Jurkat, Clone E6-1 (cell line): ENCODE measurements at places on chromosomes 5 and 9.

GRCh38 chr9:34501889-34502425 lies 20.8 kb downstream of the ENHO start:
- DNase-seq = no peak

- DNase-seq = no peak
Observed at GRCh38 chr5:1098986-1099597, 12.8 kb downstream of the SLC12A7 start.

DNA sequence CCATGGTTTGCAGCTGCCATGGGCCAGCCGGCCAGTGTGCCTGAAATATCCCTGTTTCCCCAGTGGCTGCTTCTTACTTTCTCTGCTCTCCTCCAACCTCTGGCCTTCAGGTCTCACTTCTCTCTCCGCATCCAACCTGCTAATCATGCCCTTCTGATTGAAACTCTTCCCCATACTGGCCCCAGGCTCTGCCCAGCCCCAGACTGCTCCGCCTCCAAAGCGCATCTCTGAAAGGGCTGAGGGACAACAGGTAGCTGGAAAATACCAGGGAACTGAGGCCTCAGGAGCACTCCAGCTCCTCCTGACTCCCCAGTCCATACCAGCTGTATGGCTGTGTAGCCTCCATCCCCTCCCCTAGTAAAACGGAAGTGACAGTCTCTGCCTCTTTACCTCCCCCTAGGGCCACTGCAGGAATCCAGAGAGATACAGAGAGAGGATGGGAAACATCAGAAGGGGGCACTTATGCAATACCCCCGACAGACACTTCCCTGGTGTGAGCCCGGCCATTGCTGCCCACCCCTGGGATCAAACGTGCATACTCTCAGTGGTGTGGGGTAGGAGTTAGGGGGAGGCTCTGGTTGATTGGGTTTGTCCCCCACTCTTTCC lies 34.2 kb downstream of the PAX5 start:
- no peak for DNase-seq

GRCh38 chr5:53469946-53470687 lies 10.3 kb upstream of the FST start:
- no peak for DNase-seq

DNA sequence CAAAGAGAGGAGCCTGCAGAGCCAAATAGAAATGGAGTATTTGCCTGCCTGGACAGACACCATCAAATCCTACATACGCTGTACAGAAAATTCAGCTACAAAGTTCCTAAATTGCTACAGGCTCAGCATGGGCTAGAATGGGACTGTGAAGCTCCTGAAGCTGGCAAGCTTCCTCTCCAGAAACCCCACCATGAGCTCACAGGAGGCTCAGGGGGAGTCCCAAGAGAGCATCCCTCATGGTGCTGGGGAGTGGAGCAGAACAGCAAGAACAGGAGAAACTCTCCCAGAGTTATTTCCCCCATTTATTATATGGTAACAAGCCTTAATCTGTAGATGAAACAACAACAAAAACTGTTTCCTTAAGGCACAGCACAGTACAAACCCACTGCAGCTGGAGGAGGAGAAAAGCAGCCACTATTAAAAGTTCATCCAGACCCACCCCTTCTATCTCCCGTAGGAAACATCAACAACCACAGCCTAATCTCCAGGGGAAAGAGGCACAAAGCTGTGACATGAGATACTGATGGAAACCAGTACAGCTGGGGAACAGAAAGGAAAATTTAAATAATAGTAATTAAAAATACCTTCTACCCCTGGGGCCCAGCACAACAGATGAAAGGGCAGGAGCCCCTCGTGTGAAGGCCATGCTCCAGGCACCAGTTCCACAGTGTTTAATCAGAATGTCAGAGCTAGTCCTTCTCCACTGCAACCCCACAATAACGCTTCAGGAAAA lies 548.5 kb downstream of the MTRR start:
- DNase-seq = no peak

DNA sequence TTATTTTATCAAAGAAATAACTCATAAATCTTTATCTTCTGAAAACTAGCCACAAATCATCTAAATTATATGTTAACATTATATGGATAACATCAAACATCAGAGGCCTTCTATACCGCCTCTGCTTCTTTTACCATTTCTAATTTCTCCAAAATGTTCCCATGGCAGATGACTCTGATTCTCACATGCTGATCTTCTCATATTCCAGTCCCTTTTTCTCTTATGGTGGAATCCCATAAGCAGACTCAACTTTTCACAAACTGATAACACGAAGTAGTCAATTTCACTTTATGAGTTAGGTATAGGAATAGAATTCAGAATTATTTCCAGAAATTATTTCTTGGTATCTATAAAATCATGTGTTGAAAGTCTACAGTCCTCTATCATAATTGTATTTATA lies 212.3 kb downstream of the ENC1 start:
- DNase-seq = no peak
